HFFc6 (cell line): ENCODE measurements at places on chromosomes 1 and 21.

DNA sequence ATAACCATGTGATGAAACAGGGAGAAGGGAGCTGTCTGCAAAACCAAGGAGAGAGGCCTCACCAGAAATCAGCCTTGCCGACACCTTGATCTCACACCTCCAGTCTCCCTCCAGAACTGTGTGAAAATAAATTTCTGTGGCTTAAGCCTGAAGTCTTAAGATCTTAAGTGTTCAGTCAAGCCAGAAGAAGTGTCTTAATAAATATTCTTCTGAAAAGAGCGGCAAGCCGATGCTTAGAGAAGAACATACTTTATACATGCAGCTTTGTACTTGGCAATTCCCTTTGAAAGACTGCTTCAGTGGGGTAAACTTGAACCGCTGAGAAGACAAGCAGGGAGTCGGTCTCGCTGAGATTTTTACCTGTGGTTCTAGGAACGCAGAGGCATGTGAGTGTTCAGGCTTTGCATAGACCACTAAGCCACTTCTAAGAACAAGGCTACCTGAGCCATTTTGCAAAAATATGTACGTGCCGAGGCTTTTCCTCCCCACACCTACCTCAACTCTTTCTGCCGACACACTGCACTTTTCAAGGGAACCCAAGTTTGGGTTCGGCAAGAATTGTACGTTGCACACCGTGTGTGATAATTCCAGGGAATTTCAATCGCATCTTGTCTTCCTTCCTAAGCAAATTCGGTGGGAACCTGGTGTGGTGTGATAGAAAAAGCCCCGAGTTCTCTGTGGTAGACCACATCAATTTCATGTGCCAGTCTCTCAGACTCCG is 3.4 kb downstream of the RUNX1 start:
- DNase-seq, result no peak

DNA sequence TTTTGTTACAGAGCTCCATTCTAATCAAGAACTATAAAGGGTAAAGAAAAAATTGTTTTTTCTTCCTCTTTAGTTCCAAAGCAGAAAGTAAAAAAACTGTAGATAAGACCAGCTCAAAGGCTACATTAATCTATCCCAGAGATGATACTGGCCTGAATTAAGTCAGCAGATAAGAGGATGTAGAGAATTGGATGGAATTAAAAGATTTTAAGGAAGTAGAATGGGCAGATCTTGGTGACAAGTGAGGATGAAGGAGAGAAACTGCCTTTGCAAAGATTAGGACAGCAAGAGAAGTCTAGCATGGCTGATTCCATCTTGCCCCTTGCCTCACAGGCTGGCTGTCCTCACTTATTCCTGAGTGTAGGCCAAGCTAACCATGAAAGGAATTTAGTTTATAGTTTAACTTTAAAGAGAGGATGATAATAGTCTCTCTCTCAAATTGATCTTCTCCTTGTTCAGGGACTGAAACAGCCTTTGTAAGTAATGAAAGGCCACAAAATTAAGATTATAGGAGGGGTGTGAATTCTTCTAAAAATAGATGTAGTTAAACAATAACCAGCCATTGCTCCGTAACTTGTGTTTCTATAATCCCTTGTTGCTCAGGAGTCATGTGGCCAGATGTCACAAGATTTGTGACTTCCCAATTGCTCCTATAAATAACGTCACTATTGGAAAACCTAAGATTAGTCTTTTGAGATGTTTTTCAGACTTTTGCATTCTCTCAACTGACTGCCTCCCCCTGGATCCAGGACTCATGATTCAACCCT is 265.0 kb upstream of the USP24 start:
- no peak for DNase-seq

- DNase-seq, result peak; percentile 2
These were observed 111.2 kb downstream of the IFI44 start for GRCh38 chr1:78760858-78761257.

DNA sequence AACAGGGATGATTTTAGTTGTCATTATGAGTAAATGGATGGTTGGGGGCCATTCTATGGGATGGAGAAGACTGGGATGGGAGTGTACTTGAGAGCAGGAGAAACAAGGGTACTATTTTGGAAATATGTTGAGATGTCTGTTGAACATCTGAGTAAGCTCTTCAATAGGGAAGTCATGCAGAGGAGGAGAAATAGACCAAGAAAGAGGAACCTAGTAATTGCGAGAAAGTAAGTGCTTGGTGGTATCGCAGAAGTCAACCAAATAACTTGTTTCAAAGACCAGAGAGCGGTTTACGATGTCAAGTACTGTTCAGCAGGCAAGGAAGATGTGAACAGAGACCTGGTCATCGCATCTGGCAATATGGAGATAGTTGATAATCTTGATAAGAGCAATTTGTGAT is 22.4 kb upstream of the CHRM3 start:
- no peak for DNase-seq

GRCh38 chr1:208631506-208631905 is 387.3 kb upstream of the PLXNA2 start:
- DNase-seq, result no peak

DNA sequence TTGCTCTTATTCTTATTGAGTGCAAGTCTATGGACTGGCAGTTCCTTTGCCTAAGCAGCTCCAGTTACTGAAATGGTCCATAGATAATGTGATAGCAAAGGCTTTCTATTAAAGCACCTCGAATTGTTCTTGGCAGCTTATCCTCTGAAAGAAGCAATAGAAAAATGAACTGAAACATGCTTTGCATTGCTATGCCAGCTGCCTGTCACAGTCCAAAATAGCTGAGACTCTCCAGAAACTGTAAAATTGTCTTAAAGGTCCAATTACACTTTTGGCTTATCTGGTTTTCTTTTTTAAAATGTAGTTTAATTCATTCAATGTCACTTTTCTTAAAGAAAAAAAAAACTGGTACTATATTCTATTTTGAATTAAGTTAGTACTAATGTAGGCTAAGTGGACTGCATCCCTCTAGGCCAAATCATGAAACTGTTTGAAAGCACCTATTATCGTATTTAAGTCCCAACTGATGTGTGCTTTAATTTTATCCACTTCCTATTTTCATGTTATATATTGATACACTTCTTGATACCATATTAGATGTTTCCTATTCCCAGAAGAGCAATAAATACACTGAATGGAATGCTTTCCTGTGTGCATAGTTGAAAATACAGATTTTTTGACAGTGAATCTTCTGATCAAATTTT is 208.0 kb upstream of the DEPDC1 start:
- DNase-seq, result no peak

- DNase-seq, result peak; percentile 32
These were observed 131.6 kb downstream of the LHX8 start for GRCh38 chr1:75265792-75266191.

GRCh38 chr21:30838536-30838935 is 9.0 kb upstream of the KRTAP7-1 start:
- DNase-seq, result no peak

- no peak for DNase-seq
These were observed at the start of gene FOXE3 for GRCh38 chr1:47415728-47416318. TSS of gene FOXE3 (plus strand) at chr1:47416285. CDS start at chr1:47416316, 31 bp downstream.
